Endothelial cell (in vitro differentiated cells): ENCODE measurements at places on chromosomes 4 and X.
A peak's percentile ranks its signal among the peaks of the same experiment; 100 is the strongest.

GRCh38 chrX:119398974-119399771, at the start of gene SLC25A43:
SLC25A43 (plus strand) TSS chrX:119399336; CDS start chrX:119399404, 68 bp downstream.
- peak; percentile 12 for DNase-seq

GRCh38 chr4:74174421-74174820, 16.5 kb downstream of the MTHFD2L start:
- no peak for DNase-seq

- DNase-seq, result no peak
Observed at GRCh38 chr4:161237495-161237894, 926.3 kb downstream of the FSTL5 start.

DNA sequence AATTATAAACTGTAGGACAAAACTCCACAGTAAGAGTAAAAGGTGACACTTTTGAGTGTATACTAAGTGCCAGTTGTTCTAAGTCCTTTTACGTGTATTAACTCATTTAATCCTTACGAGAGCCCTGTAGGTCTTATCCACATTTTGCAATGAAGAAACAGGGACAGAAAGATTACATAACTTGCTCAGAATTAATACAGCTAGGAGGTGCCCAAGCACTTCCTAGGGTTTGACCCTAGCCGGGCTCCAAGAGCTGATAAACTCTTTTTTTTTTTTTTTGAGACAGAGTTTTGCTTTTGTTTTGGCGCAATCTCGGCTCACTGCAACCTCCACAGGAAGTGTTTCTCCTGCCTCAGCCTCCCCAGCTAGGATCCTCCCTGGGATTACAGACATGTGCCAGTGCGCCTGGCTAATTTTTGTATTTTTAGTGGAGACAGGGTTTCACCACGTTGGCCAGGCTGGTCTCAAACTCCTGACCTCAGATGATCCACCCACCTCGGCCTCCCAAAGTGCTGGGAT, 110.4 kb downstream of the UBE2K start:
- no peak for DNase-seq

GRCh38 chr4:111798840-111799239, 346.4 kb upstream of the FAM241A start:
- DNase-seq, result no peak

DNA sequence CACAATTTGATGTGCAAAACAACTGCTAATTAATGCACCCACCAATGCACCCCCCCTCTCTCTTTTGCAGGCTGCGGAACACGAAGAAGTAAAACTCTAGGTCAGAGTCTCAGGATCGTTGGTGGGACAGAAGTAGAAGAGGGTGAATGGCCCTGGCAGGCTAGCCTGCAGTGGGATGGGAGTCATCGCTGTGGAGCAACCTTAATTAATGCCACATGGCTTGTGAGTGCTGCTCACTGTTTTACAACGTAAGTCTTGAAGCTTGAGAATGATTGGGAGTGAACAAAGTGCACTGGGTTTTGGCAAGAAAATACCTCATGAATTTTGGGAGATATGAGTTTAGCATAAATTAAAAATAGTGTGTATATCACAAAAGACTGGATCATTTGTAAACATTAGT, 28.9 kb downstream of the TMPRSS11E start:
- no peak for DNase-seq

- DNase-seq, result no peak
Observed at GRCh38 chrX:109934434-109934833, 68.5 kb upstream of the TMEM164 start.

DNA sequence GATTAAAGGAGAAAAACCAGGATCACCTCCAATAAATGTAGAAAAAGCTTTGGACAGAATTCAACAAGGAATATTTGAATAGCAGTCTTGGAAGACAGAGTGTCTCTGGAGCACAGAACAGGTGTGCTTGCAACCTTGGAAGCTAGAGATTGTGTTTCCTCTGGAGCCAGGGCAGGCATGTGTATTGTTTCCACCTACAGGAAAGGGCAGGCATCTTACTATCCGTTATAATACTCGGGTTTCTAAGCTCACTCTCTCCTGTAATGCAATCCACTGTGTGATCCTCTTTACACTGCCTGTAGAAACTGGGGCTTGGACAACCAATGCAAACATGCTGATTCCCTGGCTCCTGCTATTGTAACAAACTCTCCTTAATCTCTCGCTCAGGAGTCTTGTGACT, 14.4 kb downstream of the CCDC110 start:
- no peak for DNase-seq

DNA sequence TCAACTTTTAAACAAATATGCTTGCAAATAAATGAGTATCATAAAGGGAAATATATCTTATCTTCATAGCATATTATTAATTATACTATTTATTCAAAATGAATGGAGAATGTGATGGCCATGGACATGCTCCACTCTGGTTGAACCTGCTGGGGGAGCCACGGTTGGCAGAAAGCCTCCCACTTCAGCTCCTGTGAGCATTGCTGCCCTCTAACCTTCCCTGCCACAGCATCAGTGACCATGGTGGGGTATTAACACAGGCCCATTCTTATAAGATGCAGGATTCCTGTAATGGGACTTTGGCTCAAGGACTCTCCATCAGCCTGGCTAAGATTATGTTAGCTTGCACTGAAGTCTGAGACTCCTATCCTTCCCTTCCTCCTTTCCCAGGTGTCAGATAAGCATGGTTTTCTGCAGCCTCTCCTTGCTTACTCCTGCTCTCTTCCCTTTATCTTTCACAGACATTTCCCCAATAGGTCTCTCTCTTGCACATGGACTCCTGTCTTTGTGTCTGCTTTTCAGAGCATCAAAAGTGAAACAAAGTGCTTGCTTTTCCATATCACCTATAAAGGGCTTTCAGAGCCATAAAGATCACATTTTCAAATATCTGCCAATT, 4.9 kb upstream of the ABRAXAS1 start:
- no peak for DNase-seq

DNA sequence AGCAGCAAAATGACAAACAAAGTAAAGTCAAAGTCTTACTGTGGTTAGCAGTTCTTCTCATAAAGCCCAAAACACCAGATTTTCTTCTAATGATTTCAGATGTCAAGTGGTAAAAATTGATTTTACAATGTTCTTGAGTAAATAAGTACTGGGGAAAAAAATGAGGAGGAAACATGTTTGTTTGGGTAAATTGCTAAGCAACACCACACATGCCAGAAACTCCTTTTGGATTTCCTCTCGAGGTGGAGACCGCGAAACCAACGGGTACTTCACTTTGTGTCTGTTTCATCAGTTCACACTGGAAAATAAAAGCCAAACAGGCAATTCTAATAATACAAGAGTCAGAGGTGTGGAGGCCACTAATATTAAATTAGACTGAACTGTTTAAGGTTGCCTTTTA, 4.6 kb upstream of the PKD2 start:
- DNase-seq, result no peak

DNA sequence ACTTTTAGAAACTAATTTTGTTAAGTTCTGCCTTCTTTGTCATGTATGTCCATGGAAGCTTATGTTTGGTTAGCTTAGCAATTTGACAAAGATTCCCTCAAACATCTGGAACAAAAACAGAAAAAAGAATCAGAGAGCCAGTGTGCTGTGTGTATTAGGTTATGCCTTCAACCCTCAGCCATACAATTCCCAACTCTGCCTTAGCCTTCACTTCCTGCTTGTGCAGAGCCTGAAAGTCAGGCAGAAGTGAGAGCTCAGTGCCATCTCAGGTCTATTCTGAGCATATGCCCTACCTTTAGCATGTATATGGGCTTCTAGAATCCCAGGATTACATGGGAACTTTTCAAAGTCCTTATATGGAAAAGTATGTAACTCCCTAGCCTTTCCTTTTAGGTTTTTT, 58.2 kb upstream of the STOX2 start:
- no peak for DNase-seq

DNA sequence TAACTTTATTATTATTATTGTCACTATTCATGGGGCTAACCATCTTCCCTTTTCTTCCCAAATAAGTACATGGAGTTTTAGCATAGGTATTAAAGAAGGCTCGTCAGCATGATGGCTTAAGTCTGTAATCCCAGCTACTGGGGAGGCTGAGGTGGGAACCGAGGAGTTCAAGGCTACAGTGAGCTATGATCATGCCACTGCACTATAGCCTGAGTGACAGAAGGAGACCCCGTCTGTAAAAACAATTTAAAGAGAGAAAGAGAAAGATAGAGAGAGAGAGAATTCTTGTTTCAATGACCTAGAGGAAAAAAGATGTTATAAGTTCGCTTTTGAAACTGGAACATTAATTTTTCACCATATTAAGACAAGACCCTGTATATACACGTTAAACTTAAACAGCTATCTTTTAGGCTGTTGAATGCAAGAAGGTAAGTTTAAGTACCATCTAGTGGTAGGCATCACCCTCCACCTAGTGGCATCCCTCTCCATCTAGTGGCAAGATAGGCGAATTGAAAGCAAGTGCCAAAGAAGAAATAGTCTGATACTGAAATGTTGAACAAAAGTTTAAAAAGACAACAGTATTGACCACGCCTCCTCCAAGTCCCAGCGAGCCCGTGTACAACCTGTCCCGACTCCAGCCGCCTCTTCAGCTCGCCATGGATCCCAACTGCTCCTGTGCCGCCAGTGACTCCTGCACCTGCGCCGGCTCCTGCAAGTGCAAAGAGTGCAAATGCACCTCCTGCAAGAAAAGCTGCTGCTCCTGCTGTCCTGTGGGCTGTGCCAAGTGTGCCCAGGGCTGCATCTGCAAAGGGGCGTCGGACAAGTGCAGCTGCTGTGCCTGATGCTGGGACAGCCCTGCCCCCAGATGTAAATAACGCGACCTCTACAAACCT, 26.0 kb upstream of the YTHDC1 start:
- peak; percentile 22 for DNase-seq

DNA sequence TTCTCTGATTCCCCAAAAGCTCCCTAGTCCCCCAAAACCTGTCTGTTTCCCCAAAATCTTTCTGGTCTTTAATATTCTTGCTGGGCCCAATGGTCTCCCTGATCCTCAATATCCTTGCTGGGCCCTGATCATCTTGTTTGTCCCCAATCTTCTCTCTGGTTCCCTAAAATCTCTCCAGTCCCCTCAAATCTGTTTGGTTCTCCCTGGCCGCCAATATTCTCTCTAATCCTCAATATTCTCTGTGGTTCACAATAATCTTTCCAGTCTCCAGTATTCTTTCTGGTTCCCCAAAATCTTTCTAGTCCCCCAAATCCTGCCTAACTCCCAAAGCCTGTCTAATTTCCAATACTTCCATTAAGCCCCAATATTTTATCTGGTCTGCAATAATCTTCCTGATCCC, 18.5 kb downstream of the P2RY8 start:
- DNase-seq, result no peak
